ENCODE measurements at places on chromosomes 7 and 10.

- DNase-seq = no peak
Measured at GRCh38 chr7:127751490-127752448, 99.8 kb downstream of the SND1 start.

GRCh38 chr7:149721084-149721601 is 52.2 kb downstream of the ZNF467 start:
- DNase-seq = no peak

DNA sequence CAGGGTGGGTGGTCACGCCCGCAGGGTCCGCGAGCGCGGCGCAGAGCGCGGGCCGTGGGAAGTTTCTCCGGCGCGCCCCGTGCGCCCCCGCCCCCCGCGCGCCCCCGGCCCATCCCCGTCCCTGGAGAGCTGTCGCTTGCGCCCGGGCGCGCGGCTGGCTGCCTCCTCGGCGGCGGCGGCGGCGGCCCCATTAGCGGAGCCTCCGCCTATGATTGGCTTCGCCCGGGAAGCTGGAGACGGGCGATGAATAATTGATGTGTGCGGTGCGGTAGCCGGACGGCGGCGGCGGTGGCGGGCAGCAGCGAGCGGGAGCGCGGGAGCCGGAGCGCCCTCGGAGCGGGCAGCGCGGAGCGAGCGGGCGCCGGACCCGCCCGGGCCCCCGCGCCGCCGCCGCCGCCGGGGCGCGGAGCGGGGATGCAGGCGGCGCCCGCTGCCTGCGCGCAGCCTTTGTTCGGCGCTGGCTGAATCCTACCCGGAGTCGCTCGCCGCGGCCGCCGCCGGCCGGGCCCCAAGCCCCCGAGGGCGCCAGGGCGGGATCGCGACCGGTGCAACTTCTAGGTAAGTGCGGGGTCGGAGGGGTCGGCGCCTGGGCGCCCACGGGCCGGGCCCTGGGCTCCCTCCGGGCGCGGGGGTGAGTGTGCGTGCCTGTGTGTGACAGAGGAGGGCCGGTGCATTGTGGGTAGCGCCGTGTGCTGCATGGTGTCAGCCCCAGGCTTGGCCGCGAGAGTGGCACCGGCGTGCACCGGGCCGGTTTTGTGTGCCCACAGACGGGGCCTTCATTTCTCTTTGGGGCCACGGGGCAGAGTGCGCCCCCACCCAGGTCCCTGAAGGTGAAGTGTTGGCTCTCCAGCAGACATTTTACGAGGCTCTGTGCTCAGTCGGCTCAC is 103.8 kb upstream of the PPIF start:
- DNase-seq = peak; percentile 33

GRCh38 chr7:42217053-42217452 is 20.0 kb downstream of the GLI3 start:
- DNase-seq = no peak

DNA sequence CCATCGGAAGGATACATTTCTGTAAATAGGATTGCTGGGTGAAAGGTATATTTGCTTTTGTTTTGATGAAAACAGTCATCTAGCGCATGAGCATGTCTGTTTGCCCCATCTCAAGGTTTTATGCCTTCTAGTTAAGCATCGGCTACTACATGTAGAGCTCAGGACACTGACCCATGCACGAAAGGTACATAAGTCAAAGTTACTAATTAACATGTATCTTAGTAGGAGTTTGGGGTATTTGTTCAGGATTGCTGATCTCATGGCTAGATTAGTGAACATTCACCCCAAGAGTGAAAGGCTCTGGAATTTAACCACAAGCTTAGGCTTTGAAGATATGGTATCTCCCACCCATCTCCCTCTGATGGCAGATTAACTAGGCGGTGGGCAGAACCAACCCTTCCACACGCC is 91.5 kb downstream of the RBM20 start:
- DNase-seq = no peak

GRCh38 chr10:49152663-49153062 is 18.8 kb upstream of the FAM170B start:
- DNase-seq = no peak

DNA sequence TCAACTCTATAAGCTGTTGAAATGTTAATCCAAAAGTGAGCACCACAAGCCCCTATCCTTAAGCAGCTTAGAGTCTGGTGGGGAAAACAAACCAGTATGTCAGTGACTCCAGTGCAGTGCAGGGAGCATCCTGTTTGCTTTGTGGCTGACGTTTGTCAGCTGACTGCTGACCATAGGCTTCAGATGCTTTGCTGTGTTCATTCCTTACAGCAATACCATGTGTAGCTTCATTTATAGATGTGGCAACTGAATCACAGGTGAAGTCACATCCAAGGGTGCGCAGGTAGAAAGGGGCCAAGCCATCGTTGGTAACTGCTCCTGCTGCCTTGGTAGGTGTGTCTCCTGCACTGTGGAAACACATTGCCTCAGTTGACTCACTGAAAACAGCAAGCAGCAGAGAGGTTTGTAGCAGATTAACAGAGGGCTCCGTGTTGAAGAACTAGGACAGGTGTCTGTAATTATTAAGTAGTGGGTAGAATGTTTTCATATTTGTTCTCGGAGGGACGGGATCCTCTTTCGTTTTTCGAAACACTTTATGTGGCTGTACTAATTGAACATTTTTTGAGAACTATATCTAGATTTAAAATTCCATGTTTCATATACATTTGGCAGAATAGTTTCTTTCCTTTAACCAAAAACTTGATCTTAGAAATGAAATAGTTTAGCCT is 2.0 kb downstream of the INSIG1 start:
- no peak for DNase-seq

DNA sequence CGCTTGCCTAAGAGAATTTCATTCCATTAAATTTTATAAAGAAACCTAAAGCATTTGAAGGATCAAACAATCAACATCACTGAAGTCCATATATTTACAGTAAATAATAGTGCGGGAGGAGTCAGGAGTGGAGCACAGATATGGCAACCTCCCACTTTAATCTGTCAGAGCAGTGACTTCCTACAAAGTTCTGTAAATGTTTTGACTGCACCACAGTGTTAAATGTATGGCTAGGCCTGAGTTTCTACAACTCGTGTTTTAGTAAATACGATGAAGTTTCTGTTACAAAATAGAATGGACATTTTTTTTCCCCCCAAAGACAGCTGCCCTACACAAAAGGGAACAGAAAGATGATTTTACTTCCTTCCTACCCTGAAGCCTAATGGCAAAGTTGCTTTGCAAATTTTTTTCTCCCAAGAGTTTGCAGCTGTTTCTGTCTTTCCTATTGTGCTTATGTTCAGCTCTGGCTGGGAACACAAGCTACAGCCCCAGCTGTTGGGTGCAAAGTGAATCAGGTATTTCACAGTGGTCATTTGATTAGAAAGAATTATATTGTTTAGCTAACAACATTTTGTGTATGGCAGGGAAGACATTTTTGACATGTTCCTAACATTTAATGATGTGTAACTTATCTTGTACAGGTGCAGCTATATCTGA is 62.1 kb downstream of the MET start:
- no peak for DNase-seq

DNA sequence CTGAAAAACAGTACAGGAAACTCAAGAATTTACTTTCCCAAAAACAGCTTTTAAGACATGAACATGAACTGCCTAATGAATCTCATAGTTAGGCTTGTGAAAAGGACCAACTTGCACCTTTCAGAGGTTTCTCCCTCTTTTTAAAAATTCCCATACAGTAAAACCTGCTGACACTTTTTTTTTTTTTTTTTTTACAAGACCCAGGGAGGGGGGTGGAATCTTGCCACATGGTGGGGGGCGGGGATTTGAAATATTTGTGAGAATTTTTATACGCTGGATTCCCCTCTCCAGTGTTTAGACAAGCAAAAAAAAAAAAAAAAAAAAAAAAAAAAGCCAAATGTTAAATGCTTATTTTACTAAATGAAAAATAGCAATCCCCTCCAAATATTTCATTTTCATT is 57.4 kb downstream of the HIBADH start:
- no peak for DNase-seq

DNA sequence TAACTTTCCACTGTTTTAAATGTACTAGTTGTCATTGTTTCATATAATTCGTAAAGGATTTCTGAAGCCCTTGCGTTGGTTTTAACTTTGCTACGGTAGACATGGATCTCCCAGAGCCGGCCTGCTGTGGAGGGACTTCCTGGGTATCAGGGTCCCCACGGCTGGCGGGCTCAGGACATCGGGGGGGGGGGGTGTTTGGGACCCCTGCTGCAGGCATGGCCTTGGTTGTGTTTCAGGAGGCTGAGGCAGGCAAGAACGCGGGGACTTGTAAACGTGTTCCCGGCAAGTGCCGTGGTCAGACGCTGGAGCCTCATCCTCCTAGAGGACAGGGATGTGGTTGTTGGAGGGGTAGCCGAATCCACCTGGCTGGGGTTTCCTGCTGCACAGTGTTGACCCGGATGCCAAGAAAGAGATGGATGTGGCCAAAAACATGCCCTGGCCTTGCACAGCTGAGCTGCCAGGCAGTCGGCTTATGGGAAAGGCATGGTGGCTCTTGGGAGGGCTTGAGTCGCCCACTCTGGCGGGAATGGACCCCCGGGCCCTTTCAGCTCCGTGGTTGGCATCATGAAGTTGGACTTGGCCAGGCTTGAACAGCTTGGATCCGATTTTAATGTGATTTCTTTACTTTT is 21.4 kb upstream of the CHST12 start:
- no peak for DNase-seq

DNA sequence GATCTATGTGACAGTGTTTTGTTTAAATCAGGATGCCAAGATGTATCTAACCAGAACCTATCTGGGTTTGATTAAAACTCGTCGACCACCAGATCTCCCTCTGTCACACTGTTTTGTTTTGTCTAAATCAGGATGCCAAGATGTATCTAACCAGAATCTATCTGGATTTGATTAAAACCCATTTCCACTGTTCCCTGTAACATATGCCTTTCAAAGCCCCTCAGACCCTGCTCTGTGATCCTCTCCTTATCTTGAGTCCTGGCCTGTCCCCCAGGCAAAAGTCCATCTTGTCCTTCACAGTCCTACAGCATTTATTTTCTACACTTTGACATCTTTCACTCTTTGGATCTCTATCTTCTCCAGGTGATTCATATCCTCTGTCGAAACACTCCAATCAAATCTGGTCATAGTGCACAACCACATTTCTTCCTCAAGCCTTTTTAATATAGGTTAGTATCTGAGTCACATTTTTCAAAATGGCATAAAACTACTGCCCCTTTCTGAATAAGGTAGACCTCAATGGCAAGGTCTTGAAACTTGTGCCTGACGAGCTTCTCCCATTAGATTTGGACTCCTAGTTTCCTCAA is 32.5 kb downstream of the ERLIN1 start:
- DNase-seq = no peak

GRCh38 chr7:25386311-25386744 is 158.0 kb upstream of the NPVF start:
- DNase-seq = no peak

DNA sequence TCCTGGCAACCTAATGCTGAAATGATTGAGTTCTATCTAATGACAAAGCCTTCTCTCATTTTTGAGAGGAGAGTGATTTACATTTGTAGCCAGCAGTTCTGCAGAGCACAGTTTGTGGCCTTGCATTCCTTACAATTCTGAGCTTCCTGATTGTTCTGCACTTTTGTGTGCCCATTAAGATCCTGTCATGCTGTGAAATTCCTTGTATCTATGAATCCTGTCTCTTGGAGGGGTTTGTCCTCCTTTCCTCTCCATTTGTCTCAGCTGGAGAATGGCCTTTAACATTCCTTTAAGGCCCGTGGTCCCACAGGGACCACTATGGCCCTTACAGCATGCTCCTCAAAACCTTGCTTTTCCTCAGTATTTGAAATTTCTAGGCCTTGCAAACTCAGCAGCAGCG is 10.4 kb downstream of the KLHL7 start:
- DNase-seq = peak; percentile 10

- DNase-seq = no peak
Measured at GRCh38 chr7:157141525-157142060, 2.9 kb downstream of the UBE3C start.

DNA sequence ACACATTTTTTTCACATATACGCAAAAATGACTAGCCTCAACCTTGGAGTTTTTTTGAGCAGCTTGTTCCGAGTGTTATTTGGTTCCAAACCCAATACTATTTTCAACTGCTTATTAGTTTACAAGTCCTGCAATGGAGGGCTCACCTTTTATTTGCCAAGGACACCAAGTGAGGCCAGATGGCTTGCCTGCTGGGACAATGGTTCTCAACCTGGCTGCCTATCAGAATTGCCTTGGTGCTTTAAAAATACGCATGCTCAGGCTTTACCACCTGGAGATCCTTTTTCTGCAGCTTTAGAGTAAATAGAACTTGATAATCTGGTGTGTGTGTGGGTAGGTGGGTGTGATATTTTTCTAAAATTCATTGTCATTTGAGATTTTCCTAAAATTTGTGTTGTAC is 276.8 kb downstream of the MTERF1 start:
- DNase-seq = no peak

GRCh38 chr7:88317422-88317821 is 10.7 kb upstream of the STEAP4 start:
- no peak for DNase-seq

- DNase-seq = peak; percentile 75
Measured at GRCh38 chr7:46705386-46706255, 784.5 kb upstream of the IGFBP3 start.

DNA sequence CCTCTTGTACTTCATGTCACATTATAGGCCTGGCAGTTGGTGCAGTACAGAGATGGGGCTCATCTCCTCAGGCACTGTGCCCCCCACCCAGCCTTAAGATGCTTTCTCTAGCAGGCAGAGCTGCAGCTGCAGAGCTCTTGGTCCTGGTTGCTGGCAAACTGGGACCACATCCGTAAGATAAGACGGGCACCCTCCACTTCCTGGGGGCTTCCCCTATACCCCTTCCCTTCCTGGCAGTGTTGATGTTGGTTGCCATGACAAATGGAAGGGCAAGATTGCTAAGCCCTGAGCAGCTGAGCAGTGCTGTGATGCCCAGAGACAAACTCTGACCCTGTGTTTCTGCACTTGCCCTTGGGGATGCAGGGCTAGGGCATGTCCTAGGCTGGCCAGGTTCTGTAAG is 103.4 kb upstream of the ANLN start:
- no peak for DNase-seq

- no peak for DNase-seq
Measured at GRCh38 chr10:60224066-60224705, 165.5 kb downstream of the ANK3 start.

DNA sequence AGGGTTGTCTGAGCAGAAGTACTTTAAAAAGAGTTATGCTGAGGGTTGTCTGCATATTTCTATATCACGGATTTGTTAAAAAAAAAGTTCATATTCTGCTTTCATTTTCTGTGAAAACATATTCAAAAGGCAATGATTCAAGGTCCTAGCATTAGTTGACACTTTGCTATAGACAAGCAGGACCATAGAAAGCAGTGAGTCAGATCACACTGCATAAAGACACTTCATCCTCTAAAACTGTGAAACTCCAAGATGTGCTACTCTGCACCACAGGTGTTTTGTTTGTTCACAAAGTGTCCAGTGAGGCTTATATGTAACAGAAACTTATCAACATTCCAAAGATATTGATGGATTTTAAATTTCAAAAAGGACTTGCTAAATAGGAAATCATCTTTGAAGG is 47.0 kb downstream of the SPAM1 start:
- no peak for DNase-seq

DNA sequence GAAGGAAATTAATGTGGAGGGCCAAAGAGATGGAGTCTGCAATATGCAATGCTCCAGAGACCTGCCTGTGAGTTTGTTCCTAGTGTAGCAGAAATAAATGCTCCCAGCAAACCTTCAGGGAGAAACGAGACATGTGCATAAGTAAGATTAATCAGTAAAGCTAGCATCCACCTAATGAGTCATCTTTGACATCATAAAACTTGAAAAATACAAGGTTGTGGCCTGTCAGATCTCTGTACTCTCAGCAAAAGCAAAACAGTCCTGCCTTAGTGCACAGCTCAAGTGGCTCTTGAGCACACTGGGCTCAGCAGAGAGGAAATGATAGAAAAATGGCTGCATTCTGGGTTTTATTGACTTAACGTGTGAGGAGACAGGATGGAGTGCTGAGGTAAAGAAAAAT is 32.5 kb upstream of the ERCC6 start:
- no peak for DNase-seq

All from fibroblast of upper back skin (primary cell).